ENCODE measurements at places on chromosomes 12 and 14.

- DNase-seq: no peak
These were observed 1.6 kb downstream of the SLC16A7 start for GRCh38 chr12:59597385-59597781.

DNA sequence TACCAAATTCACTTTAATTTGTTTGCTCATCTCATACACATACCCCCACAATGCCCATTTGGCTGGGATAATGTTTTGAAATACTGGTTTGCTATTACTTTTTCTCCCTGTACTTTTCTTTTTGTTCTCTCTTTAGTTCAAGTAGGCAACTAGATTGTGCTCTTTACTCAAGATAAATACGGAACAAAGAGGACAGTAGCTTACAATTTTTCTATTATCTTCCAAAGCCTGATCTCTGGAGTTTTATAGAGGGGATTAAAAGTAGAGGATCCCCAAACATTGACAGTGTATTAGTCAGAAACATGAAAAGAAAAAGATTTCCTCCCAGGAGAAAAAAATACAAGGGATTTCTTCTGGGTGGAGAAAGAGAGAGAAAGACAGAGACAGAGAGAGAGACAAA is 102.1 kb upstream of the FSCB start:
- DNase-seq: no peak

DNA sequence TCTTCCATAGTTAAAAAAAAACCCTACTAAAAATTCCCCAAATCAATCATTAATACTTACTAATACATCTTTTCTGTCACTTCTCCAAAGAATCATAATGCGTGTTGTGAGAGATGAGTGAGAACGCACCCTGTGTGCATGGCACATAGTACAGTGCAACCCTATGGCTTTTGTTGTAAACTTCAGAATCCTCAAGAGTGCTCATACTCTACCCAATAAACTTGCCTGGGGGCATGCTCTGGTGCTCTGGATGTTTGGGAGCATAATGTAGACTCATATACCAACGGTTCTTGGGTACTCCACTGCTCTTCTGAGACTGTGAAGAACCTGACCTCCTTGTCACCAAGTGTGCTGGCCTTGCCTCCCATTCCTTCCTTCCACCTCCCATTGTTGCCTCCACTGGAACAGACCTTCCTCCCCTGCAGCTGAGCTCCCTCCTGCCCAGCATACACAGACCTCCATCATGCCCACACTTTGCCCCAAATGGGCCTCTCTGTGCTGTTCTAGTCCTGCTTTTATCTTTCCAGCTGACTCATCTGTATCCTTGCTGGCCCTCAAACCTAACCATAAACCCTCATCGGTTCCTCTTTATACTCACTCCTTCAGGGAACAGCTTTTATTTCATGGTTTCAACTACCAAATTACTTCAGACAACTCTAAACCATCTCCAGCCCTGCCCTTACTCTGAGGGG is 8.9 kb downstream of the DCP1B start:
- DNase-seq: no peak

DNA sequence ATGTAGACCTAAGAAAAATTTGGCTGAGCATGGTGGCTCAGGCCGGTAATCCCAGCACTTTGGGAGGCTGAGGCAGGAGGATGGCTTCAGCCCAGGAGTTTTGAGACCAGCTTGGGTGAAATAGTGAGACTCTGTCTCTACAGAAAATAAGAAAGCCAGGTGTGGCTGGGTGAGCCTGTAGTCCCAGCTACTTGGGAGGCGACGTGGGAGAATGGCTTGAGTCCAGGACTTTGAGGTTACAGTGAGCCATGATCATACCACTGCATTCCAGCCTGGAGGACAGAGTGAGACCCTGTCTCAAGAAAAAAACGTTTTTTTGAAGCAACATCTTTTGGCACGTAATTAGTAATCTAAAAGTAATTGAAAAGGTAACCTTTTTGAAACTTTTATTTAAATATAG is 70.9 kb downstream of the FERMT2 start:
- DNase-seq: no peak

- DNase-seq: no peak
These were observed 87.3 kb upstream of the DIO3 start for GRCh38 chr14:101473795-101474562.

DNA sequence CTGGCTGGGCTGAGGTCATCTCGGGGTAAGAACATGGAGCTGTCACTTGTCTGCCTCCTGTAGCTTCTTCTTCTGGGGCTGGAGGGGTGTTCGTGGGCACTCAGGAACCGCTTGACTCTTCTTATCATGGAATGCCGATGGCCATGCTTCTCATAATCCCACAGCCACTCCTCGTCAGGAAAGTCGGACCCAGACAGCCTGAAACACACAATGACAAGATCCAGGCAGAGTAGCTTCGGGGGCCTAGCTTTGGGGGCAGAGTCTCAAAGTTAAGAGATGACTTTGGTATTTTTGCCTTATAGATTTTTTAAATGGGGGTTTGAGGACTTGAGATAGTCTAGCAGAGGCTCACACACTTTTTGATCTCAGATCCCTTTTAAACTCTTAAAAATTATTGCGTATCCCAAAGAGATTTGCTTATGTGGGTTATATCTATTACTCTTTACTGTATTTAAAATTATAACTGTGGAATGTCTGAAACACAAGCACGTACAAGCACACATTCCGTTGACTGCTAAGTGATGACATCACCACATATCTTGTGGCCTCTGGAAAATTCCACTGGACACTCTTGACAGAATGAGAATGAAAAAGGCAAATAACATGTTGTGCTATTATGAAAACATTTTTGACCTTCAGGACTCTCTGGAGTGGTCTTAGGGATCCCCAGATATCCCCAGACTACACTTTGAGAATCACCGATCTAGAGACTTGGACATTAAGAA is 43.3 kb downstream of the BEST3 start:
- no peak for DNase-seq

- no peak for DNase-seq
These were observed 77.6 kb upstream of the TMEM260 start for GRCh38 chr14:56501909-56502530.

- DNase-seq: no peak
These were observed 177.9 kb upstream of the PRICKLE1 start for GRCh38 chr12:42767326-42767954.

DNA sequence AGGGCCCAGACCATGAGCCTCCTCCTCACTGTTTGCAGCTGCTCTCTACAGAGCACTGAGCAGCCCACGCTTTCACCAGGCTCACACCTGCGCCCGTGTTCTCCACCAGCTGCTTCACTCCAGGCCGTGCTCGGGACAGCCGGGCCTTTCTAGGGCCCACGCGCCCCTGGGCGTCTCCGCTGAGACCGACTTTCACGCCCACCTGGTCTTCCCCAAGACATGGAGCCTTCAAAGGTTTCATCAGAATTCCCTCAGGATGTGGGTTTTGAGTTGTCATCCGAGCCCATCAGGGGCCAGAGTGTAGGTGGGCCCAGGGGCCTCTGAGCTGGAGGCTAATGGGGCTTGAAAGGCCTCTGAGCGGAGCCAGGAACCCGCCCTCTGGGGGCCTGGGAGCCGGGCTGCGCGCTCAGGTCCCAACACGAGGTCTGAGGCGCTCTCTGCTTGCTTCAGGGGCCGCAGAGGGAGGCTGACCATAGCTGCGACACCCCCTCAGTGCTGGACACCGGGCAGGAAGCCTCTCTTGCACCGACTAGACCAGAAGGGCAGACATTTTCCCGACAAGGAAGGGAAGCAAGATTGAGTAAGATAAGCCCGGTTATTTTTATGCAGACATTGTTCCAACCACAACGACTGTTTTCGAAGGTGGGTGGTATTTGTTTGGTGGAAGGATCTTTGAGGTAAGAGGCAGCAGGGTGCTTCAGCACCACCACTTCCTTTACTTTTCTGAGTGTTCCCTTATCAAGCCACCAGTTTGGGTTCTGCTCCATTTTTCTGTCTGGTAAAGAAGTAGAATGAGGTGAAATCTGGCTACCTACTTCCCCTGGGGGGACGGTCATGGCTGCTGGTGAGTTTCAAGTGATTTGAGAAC is 125.0 kb upstream of the FUT8 start:
- no peak for DNase-seq

DNA sequence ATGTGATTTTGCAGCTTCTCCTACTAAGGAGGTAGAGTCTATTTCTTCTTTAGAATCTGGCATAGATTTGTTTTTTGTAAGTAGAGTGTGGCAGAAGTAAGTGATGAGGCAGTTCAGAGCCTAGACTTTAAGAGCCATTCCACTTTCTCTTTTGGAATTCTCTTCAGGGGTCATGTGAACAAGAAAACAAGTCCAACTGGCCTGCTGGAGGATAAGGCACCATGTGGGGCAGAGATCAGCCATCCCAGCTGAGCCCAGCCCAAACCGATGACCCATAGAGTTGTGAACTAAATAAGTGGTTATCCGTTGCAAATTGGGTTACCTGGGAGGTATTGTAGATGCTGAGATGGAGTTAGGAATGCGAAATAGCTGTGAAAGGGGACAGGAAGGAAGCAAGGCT is 60.3 kb upstream of the TBPL2 start:
- no peak for DNase-seq

- DNase-seq: no peak
These were observed 1.8 kb downstream of the ERO1A start for GRCh38 chr14:52693532-52693931.

GRCh38 chr14:106141242-106142220 is 615.1 kb downstream of the TMEM121 start:
- DNase-seq: no peak

- no peak for DNase-seq
These were observed 44.8 kb upstream of the PTHLH start for GRCh38 chr12:28017126-28017872.

- DNase-seq: no peak
These were observed 141.8 kb downstream of the MYRFL start for GRCh38 chr12:69966839-69967238.

GRCh38 chr14:99231161-99231849 is 40.7 kb downstream of the BCL11B start:
- DNase-seq: no peak

GRCh38 chr12:86774841-86775388 is 518.7 kb upstream of the MGAT4C start:
- DNase-seq: no peak

DNA sequence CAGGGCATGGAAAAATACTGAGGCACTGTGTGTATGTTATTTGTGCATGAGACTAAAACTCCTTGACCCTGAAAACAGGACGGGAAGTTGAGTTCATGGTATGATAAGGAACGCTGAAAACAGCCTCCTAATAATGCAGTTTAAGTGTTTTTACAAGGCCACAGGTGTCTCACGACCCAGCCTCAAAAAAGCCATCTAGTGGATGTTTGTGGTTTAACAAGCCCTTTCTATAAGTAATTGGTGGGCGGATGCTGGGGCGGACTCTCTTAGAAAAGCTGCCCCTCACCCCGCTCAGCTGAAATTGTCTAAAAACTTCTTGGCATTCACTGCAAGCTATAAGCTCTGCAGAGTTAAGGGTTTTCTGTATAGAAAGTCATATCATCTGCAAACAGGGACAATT is 184.5 kb downstream of the NUBPL start:
- DNase-seq: no peak

DNA sequence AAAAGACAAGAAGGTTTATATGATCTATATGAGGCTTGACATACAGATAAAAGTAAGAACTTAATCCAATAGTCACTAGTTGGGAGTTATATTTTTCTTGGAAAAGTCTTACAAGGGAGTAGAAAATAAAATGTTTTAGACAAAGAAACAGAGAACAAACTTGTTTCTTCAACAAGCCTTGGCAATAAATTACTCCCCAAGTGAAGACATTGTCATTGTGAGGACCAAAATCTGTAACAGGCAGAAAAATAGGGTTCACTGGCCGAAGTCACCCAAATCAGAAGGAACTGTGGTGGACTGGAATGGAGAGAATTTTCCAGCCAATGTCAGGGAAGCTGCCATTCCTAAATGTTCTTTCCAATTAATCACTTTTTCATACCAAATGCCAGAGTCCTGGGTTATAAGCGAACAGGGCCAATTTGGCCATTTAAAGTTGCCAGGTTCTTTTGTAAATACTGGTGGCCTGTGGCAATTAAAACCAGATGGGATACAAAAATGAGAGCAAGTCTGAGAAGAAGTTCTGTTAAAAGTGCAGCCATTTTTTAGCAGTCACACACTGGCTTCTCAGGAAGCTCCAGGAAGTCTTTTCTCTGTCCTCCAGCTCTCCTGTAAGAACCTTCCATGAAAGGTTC is 117.3 kb upstream of the OVCH1 start:
- DNase-seq: no peak

DNA sequence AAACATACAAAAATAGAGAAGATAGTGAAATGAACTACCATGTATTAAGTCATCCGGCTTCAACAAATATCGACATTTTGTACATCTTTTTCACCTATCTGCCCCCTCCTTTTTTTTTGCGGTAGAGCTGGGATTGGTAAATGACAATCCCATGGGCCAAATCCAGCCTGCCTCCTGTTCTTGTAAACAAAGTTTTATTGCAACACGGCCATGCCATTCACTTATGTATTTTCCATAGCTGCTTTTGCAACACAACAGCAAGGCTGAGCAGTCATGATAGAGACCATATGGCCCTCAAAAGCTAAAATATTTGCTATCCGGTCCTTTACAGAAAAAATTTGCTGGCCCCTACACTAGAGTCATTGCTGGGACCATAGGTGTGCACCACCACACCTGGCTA is 58.1 kb upstream of the PLEKHG3 start:
- DNase-seq: no peak

GRCh38 chr12:89373763-89374572 is 21.7 kb upstream of the DUSP6 start:
- no peak for DNase-seq

GRCh38 chr14:69567563-69567962 is 7.1 kb downstream of the CCDC177 start:
- DNase-seq: no peak

GRCh38 chr14:96091941-96092411 is 52.8 kb downstream of the C14orf132 start:
- no peak for DNase-seq

GRCh38 chr14:27573018-27573417 is 975.2 kb upstream of the NOVA1 start:
- DNase-seq: no peak

GRCh38 chr14:58762629-58763028 is 124.9 kb downstream of the DACT1 start:
- peak; percentile 22 for DNase-seq

DNA sequence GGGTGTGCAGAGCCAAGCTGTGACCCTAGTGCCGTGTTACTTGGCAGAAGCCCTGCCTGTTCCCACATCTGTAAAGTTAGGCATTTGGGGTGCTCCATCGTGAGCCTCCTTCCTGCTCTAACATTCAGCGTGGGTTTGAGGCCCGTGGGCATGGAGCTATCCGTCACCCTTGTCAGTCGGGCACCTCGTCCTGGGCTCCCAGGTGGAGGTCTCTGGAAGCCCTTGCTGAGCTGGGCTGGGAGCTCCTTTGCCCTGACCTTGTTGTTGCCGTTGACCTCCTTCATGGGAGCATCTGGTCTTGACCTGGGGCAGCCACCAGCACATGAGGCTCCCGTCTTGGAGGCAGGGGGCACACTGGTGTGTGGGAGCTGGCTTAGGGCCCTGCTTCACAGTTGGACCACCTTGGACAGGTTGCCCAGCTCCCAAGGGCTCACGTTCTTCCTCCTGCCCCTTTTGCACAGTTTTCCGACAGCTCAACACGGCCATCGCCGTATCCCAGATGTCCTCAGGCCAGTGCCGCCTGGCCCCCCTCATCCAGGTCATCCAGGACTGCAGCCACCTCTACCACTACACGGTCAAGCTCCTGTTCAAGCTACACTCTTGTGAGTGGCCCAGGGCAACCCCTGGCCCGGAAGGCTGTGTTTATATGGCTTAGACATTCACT is 18.5 kb downstream of the HIP1R start:
- no peak for DNase-seq

GRCh38 chr14:34012978-34013720 is 62.3 kb upstream of the EGLN3 start:
- peak; percentile 42 for DNase-seq

GRCh38 chr12:24222968-24223367 is 273.5 kb upstream of the SOX5 start:
- no peak for DNase-seq

GRCh38 chr12:117002051-117002817 is 91.5 kb downstream of the FBXW8 start:
- no peak for DNase-seq

Measured in NCI-H2227 treated with DMSO at 0.1 percent for 48 hours (cell line).